Head of caudate nucleus (tissue), 42 donors: ENCODE measurements at places on chromosomes 6 and 20.

DNA sequence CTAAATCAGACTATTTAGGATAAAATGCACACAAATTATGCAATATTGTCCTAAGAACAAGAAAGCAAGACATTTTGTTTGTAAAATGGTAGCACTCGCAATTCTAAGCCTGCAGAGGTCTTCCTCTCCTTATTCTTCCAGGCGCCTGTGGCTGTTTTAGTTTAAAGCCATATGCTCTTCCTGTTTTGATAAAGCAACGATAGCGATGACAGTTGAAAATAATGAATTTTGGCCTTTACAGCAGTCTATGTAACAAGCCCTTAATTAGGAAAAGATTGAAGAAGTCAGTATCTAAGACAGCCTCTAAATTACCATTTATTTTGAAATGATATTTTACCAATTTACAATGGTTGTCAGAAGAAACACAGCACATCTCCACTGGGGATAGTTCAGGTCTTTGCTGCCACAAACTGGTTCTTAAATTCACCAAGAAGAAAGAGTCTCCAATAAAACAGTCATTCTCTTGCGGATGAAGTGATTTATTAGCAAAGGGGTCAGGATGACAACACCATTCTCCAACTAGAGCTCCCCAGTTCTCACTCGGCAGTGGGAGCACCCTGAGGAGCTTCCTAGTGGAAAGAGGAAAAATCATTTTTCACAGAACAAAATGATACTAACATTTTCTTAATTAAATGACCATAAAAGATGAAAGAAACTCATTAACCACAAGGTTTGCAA, 21.4 kb downstream of the UBE3D start:
- no peak for DNase-seq

DNA sequence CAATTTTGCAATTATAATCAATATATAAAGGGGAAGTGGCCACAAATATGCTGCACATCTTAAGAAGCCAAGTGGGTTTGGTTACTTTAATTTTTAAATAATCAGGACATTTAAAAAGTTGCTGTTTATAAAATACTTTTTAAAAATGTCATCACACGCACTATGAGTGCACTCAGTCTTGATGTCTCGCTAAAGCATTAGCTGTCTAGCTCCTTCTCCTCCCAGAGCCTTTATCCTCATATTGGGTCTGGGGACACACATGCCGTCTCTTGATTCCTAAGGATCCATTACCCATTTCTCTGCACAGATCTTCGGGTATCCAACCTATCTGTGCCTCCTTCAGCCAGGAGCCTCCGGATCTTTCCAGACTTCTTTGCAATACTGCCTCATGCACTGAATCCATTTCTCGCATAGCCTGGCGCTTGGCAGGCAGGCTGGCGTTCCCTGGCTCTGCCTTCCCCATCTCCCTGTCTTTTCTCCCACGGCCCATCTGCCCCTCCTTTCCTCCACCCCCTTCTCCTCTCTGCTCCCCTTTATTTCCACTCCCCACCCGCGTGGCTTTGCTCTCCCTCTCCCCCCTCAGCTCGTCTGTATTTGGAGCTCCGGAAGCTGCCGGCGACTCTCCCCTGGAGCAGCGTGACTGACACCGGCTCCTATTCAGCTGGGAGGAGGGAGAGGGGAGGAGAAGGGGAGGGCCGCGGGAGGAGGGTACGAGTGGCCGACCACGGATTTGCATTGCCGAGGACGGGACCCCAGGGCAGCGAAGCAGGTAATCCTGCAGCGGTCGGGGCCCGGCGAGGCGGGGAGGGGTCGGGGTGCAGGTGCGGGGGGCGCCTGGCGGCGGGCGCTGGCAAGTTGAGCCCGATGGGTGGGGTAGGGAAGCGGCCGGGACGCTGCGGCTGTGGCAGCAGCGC, at the start of gene CAP2:
Gene CAP2 (plus strand): TSS at position 618 of the 914 bp plus-strand sequence. CDS start 27,961 bp downstream, outside the sequence.
- DNase-seq = peak; percentile 77

DNA sequence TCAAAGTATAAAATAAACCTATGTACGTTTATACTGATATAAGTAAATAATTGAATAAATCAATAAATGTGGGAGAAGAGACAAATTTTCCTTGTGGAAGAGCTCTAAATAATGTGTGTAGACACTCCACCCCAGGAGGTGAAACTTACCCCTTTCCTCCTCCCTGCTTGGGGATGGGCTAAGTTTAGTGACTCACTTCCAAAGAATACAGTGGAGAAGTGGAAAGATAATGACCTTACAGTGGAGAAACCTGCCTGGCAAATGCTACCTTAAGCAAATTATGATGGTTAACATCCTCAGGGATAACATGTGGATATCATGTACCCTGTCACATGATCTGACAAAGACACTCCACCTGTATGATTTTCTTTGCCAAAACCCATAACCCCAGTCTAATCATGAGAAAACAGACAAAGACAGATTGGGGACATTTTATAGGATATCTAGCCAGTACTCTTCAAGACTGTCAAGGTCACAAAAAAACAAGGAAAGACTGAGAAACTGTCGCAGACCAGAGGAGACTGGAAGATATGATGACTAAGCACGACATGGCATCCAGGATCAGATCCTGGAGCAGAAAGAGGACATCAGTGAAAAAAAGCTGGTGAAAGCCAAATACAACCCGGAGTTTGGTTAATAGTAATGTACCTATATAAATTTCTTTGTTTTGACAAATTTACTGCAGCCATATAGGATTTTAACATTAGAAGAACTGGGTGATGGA, 195.5 kb upstream of the PRDM1 start:
- no peak for DNase-seq

- DNase-seq = peak; percentile 77
These were observed 914 bp downstream of the SNAP91 start for GRCh38 chr6:83707829-83708545.

GRCh38 chr6:15437090-15437635, 191.3 kb downstream of the JARID2 start:
- no peak for DNase-seq

DNA sequence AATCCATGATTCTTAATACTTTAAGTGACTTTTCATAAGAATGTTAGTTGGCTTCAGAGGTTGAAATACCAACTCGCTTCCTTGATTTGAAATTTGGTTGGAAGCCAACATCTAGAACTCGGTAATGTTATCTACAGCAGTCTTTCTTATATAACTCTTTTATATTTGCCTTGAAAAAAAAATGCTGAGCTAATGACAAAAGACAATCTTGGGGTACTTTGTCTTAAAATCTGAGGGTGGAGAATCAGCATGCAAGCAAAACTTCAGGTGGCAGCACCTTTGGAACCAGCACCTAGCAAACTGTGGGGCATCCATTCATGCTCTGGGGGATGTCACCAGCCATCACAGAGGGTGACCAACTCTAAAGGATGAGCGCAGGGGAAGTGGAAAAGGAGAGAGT, 76.3 kb downstream of the PDE10A start:
- no peak for DNase-seq

DNA sequence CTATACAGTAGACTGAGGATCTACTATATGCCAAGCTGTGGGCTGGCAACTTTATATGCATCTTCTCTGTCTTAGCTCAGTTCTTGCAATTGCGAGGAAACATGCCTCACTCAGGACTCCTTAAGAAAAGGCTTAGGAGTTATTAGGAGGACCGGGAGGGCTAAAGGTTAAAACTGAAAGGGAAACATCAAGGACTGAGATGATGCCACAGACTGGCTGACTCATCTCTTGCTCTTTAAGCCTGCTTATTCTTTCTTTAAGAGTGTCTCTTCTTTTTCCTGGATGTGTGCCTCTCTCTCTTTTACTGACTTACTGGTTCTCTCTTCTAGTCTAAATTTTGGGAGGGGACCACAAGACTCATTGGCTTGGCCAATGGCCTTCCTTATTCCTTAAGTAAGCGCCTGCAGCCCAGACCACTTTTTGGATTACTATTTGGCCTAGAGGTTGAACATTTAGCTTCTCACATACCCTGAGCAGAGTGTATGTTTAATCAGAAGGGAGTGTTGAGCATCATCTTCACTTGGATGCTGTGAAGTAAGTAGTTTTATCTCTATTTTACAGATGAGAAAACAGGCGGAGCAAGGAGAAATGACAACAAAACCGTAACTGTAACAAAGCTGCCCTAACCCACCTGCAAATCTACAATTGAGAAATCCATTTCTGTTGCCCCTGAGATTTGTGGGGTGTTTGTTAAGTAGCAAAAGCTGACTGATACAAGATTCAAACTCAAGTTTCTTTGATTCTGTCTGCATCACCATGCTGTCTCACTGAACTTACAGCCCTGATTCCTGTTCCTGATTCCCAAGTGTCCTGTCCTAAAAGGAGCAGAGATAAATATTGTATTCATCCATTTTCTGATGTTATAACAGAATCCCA, 7.2 kb upstream of the SDC4 start:
- no peak for DNase-seq

- no peak for DNase-seq
These were observed 40.8 kb downstream of the RNF217 start for GRCh38 chr6:125003070-125003469.

DNA sequence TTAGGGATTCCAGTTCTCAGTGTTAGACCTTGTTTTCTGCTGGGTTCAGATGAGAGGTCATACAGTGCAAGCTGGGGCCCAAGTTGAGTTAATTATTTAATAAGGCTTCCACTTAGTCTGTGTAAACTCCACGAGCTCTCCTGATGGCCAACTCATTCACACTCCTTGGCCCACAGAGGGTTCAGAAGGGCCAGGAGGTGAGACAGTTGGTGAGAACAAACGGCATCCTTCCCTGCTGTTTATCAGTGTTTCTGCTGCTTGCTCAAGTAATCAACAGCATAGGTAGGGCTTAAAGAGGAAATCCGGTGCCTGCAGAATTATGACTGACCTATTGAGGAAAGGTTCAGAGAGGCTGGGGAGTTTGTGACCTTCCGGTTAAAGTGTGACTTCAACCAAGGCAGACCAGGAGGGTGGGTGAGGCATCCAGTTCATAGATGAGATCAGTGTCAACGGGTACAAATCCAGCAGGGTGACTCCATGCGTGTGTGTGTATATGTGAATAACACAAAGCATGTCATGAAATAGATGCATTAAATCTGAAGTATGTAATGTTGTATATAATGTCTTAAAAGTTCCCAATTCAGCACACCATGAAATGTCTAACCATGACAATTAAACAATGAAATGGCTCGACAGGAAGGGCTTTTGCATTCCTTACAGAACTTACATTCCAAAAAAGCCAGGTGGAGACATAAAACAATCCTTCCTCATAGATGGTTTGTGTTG, 37.4 kb upstream of the BCAS1 start:
- DNase-seq = no peak

DNA sequence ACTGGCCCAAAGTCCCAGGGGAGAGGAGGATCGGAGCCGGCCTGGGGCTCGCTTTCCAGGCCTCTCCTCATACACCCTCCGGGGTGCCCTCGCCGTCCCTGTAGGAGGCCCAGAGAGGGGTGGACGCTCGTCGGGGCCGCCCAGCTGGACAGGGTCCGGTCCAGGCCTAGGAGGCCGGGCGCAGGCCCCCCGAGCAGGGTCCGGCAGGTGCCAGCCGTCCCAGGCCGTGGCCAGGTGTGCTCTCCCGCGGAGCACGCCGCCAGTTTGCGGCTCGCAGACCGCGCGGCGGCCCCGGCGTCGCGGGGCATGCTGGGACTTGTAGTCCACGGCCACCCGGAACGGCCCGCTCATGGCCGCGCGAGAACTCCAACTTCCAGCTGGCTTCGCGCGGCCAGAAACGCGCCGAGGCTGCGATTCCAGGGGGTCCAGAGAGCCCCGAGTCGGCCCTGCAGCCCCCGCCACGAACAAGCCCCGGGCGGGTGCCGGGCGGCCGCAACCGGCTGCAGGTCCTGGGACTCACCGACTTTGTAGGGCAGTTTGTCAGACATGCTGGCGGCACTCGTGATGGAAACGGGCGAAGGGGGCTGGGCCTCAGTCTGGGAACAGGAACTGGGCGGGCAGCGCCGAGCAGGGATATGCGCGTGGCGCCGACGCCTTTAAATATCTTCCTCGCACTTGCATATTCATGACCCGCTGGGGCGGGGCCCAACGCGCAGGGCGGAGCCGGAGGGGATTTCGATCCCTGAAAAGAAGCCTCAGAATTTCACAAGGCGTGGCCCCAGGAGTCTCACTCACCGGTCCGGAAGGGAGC, at the start of gene AHCY:
Gene AHCY (minus strand): TSS at position 633 of the 811 bp plus-strand sequence. CDS start 85 bp downstream, at position 548.
- DNase-seq = peak; percentile 98

DNA sequence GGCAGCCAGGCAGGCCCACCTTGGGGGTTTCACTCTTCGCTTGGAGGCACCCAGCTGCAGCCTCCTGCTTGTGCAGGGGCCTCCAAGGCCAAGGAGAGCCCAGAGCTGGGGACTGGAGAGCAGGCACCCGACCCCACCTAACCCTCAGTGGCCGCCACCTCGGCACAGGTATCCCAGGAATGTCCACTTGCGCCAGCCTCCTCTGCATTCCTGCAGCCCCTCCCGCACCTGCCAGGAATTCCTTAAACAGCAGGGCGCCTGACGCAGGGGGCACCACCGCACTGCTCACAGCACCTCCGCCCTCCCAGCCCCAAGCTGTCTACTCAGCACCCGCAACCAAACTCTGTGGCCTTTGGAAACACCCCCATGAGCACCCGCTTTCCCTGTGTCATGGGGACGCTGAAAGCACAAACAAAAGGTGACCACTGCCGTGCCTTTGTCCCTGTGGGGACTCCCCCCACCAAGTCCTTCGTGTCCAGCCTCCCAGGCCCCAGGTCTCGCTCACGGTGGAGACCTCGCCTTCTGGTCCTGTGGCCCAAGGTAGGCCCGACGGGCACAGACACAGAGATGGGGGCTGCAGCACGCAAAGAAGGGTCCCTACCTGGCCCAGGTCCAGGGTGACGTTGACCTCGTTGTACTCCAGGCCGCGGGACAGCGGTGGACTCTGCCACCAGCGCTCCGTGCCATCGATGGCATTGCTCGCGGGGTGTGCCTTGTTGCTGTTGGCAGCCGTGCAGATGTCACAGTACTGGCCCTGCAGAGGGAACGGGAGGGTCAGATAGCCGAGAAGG, 5.1 kb downstream of the LAMA5 start:
- no peak for DNase-seq
